GM10248 (cell line): ENCODE measurements at places on chromosomes 2 and 18.

DNA sequence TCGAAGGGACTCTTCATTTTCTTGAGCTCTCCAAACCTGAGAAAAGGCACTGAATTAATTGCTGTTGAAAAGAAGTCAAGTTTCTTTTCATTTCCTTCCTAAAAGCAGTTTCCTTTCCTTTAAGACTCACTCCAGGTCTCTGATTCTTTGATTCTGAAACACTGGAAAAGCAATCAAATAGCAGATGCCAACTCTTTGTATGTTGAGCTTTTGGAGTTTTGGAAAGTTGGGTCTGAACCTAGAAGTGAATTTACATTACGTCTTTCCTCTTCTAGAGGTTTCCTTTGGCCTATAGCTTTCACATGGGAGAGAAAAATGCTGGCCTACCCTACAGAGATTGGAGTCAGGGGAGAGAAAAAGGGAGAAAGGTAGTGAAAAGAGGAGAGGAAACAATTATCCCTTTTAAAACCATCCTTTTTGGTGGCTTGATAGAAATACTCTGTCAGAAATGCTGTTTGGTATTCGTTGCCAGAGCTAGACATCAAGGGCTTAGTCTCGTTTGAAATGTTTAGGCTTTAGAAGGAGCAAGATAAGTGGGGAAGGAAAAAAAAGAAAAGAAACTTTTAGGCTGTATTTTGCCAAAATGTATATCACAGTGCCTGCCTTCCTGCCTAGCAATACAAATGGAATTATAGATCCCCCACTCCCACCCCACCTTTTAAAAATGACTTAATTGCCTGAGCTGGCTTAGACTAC, 187.7 kb downstream of the PRPF40A start:
- no peak for DNase-seq

- no peak for DNase-seq
These were observed 8.4 kb upstream of the TMEM185B start for GRCh38 chr2:120231564-120231973.

DNA sequence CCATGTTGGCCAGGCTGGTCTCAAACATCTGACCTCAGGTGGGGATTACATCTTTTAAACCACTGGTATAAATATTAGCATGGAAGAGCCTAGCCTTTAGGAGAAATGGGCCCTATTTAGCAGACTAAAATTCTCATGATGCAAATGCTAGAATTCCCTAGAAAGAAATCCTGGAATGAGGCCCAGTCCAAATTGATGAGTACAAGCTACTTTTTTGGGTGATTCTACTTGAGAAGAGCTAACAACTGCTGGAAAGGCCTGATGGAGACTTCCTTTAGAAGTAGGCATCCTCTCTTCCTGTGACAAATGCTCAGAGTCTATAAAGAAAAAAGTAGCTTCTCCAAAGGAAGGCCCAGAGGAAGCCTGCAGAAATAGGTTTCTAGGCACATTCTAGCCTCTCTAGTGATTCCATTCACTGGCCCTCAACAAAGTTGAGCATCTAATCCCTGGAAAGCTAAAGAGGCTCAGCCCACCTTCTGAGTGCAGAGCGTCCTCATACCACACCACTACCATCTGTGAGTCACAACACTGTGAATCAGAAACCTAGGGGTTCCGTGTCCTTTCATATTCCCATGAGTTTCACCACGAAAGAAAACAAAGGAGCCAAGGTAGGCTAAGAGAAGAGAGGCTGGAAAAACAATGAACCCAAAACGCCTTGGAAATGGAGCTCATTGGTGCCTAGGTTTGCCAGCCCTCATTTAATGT, 183.1 kb downstream of the C1D start:
- DNase-seq = no peak

DNA sequence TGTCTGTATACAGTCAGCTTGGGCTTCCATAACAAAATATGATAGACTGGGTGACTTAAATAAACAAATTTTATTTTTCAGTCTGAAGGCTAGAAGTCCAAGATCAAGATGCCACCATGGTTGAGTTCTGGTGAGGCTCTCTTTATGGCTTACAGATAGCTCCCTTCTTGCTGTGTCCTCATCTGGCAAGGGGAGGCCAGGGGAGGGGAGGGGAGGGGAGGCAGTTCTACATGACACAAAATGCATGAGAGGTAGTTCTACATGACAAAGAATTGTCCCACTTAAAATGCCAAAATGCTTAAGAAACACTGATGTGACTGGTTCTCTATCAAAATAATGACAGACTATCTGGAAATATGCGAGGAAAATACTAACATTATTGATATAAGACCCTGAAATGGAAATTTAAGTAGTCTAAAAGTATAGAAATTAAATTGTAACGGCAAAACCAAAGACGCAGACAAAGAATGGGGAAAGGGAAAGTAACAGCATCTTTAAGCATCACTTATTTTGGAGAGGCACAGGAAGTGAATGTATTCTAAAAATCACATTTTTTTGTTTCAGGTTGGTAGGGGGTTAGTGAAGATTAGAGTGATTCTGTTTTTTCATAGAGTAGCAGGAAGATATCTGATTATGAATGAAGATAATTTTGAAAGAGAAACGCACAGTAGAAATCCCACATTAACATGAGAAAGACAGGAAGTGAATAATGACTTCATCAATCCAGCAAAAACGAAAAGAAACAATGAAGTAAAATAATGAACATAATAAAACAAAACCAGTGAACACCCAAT, 131.4 kb downstream of the STRN start:
- no peak for DNase-seq

DNA sequence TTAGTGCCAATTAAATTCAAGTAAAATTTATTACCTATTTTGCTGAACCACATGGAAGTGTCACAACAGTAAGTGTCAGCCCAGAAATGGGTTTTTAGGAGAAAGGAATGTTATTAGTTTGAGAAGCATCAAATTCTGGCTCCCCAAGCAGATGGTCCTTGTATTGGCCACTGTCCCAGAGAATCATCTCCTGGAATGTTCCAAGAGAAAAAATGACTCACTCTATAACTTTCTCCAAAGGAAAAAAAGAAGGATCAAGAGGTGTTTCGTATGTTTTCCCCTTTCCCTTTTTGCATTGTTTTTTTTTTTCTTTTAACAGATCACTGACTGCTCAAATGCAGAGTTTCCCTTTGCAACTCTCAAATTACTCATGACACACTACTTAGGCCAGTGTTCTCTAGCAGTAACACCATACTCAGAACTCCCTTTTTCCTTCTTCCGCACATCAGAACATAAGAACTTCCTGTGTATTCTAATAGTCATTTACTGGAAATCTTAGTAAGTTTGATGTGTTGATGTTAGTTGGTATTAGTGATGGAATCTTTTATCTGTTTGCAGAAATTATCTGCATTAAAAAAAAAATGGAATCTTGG, 390.3 kb downstream of the GPD2 start:
- DNase-seq = no peak
